ENCODE measurements at places on chromosomes 7 and 10. TPM values are rescaled to one million over a fixed set of nuclear protein-coding genes. Genes with fewer than 3 reads are reported as not detected.

DNA sequence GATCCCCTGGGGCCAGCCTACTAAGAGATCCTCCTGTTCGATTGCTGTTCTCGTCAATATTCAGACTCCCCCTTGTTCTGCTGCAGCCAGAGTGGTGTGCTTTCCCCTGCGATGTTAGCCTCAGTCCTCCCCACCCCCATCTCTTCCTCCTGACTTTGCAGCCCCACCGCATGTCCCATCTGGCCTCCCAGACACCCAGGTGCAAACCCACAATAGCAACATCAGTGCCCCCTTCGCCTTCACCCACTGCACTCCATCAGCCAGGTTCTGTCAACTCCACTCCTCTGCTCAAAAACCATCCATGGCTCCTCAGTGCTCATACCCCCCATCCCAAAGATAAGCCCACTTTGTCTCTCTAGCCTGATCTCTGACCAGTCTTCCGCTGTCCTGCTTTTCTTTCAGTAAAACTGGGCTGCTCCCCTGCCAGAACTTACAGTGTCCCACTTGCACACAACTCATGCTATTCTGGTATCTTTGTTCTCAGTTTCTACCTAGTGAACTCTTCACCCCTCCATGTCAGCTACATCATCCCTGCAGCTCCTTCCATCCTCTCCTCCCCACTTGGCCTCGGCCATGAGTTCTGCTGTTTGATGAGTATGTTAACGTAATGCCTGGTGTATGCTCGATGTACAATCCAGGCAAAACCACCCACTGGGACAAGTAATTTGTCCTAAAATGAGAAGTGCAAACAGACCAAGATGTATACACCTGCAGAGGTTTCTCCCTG is 26.6 kb downstream of the COL13A1 start:
- no peak for DNase-seq

- no peak for DNase-seq
These were observed 43.7 kb downstream of the ZNF273 start for GRCh38 chr7:64946772-64947171.

DNA sequence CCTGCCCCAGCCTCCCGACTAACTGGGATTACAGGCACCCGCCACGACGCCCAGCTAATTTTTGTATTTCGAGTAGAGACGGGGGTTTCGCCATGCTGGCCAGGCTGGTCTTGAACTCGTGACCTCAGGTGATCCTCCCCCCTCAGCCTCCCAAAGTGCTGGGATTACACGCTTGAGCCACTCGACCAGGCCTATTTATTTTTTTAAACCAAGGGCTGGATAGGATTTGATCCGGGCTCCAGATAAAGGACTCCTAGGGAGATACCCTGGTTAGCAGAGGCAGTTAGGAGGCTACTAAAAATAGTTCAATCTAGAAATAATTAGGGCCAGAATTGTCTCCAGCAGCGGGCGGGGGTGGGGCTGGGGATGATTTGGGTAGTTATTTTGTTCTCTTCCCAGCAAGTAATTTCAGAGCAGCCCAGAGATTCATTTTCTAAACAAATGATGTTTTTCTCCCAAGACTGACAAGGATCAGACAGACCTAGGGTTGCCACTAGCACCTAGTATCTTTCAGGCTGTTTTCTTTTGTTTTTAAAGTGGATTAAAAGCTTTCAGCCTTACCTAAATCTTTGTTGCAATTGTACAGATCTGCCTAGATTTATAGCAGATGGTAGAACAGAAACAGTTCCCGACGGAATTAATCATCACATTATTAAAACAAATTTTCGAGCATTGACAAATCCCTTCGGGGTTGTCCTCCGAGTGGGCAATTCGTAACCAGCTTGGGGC is 859 bp upstream of the SMC3 start:
- DNase-seq: no peak

GRCh38 chr10:35185260-35186034 is 58.8 kb downstream of the CREM start:
- DNase-seq: no peak

HOXA9 gene
- polyA plus RNA-seq: 1.3 TPM

Data from A549 (cell line).